Activated CD8-positive, alpha-beta T cell treated with anti-CD3 and anti-CD28 coated beads for 36 hours (primary cell): ENCODE measurements at places on chromosomes 4 and X. TPM values are rescaled to one million over a fixed set of nuclear protein-coding genes. Genes with fewer than 3 reads are reported as not detected.
A peak's percentile ranks its signal among the peaks of the same experiment; 100 is the strongest.

- no peak for DNase-seq
Measured at GRCh38 chrX:119753001-119753400, 5.4 kb upstream of the SOWAHD start.

DNA sequence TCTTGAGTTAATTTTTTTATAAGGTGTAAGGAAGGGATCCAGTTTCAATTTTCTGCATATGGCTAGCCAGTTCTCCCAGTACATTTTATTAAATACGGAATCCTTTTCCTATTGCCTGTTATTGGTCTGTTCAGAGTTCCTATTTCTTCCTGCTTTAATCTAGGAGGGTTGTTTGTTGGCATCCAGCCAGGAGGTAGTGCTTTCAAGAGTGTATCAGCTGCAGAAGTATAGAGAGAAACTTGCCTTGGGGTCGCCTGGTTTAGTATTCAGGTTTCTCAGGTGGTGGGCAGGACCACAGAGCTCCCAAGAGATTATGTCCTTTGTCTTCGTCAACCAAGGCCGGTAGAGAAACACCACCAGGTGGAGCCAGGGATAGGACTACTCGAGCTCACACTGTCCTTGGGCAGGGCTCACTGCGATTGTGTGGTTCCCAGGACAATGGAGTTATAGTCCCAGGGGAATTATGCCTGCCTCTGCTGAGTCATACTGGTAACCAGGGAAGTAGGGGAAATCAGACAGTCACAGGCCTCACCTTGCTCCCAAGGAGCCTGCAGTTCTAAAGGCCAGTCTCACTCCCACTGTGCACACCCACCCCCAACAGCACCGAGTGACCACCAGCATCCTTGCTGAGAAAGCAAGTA lies 168.1 kb downstream of the VSIG4 start:
- peak; percentile 22 for DNase-seq

DNA sequence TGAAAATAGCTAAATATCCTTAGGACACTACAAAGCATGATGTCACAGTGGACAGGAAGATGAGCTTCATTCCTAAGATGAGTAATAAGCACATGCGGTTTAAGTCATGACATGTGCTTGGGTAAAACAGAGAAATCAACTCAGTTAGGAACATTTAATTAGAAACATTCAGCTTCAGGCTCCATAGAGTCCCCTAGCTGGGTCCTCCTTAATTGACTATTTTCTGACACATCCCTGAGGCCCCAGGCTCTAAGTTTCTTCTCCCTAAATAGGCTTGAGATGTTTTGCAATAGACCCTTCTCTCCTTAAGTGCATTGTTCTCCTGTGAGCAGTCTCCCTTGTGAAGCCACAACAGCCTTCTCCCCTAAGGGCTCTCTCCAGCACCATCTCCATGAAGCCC lies 70.4 kb upstream of the ANXA3 start:
- no peak for DNase-seq

- no peak for DNase-seq
Measured at GRCh38 chr4:167779864-167780263, 312.5 kb upstream of the ANXA10 start.

DNA sequence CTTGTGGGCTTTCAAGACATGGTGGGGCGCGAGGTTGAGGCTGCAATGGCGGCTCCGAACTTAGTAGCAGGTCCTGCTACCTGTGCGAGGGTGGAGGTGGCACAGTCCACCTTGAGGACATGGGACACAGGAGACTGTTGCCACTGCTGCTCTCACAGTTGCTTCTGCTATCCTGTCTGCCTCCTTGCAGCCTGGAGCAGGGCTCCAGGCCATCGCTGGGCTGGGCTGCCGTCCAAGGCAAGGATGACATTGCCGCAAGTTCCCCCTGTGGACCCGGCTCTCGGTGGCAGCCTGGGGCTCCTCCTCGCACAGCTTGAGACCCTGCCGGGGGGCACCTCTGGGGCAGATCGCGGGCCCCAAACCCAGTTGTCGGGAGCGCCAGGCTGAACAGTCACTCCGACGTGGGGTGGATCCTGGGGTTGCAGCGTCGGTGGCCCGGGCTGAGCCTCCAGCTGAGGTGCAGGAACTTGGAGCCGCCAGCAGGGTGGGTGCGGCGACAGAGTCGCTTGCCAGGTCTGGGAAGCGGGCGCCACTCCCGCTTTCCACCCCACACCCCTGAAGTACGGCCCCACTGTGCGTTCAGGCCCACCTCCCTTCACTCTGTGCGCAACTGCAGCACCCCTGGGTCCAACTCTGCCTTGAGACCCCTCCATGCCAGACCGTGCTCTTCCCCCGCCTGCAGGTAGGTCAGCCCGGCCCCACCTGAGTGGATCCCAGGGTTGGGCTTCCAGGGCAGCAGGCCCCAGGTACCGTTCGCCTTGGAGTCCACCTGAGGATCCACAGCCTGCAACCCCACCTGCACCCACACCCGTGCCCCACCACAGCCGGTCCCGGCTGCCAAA lies 192.7 kb upstream of the NUDT6 start:
- DNase-seq = no peak

The FATE1 gene
- not detected for total RNA-seq

GRCh38 chr4:39498727-39499020 lies 28.6 kb downstream of the UGDH start:
- no peak for DNase-seq

- DNase-seq = no peak
Measured at GRCh38 chr4:61274286-61274685, 74.2 kb downstream of the ADGRL3 start.

DNA sequence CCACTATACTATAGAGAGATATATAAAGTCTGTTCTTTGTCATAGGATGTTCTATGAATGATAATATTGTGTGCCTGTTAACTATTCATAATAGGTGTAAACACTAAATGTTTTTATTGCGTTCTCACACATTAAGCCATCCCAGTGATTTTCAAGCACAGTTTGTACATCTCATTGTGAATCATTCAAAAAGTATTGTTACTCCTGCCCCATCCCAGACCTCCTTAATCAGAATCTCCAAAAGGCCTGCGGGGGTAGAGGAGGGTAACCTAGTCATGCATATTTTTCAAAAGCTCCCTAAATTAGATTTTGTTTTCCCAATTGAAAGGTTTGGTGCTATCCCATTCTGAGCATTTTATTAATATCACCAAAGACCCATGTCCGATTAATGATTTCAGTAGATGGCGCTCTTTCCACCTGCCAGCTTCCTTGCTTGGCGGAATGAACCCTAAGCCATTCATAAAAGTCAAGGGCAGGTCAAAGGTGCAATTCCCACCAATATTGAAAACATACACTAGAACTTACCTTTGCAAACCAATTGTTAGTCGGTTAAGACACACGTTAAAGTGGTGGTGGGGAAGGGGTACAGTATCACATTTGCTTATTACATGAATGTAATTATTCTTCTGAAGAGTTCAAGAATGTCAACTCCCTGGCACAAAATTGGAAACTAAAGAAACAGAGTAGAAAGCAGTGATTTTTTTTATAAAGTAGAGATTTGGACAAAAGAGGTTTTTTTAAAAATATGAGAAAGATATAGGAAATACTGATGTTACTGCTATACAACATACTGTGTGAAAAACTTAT lies 5.8 kb upstream of the TET2 start:
- peak; percentile 55 for DNase-seq

DNA sequence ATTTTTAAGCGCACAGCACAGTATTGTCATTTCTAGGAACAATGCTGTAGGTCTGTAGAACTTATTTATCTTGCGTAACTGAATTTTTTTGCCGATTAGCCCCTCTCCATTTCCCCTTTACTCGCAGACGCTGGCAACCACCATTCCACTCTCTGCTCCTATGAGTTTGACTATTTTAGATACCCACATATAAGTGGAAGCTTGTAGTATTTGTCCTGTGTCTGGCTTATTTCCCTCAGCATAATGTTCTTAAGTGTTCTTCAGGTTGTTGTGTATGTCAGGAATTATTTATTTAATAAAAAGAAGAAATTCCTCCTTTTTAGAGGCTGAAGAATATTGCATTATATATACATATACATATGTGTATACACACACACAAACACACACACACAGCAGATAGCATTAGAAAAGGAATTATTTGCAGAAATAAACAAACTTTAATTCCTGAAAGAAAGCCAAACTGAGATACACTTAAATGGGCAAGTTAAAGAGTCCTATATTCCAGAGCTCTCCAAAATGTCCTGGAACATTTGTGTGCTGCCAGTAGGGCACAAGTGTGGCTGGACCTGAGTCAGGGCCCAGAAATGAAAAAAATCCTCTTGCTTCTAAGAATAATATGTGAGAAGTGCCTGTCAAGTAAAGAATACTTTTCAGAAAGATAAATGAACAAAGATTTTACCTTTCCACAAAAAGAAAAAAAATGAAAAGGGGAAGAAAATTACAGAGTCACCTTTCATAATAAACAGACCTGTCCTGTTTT lies 4.5 kb upstream of the ZNF330 start:
- DNase-seq = no peak

The MID1 gene
- total RNA-seq = 1.1 TPM

DNA sequence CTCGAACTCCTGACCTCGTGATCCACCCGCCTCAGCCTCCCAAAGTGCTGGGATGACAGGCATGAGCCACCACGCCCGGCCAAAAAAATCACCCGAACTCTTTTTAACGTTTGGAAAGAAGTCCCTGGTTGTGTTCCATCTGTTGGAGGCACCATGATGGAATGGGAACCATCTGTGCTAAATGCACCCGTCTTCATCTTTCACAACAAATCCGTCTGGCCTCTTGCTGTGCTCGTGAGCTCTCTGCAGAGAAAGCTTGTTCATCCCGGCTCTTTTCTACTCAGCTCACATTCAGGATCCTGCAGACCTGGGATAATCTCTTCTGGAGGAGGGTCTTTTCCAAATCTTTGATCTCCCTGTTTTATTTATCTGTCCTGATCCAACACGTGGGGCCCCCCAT lies 188.8 kb downstream of the CRLF2 start:
- no peak for DNase-seq

DNA sequence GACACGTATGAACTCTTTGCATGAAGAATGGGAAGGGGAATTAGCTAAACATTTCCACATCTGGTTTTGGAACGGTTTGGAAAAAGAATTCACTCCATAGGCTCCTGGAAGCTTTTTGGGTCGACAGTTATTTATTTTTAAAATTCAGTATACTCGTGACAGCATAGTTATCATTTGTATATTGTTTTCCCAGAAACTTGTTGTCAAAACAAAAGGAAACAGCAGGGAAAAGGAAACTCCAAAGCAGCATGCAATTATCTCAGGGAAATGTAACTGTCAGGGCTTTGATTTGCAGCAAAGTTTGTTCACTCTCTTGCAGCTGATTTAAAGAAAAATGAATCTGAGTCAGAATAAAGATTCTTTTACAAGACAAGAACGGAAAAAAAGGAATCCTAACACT lies 86.5 kb downstream of the PLAC1 start:
- DNase-seq = no peak

GRCh38 chrX:46461660-46462191 lies 83.5 kb downstream of the ZNF674 start:
- peak; percentile 4 for DNase-seq
